Articular chondrocyte of knee joint (primary cell): ENCODE measurements at places on chromosomes 11 and 22. TPM values are rescaled to one million over a fixed set of nuclear protein-coding genes. Genes with fewer than 3 reads are reported as not detected.

OR4D5 gene
- not detected in 2 replicates for total RNA-seq

MTMR2 gene
- 42.9 and 43.9 TPM in 2 replicates for total RNA-seq

NF2 gene
- total RNA-seq: 120 TPM in 2 replicates

SERPING1 gene
- total RNA-seq: 19.6 and 31.0 TPM in 2 replicates

MS4A4A gene
- not detected in 2 replicates for total RNA-seq

RAB30 gene
- 31.4 and 37.4 TPM in 2 replicates for total RNA-seq

TRPM5 gene
- not detected in 2 replicates for total RNA-seq

RDX gene
- 80.4 and 94.0 TPM in 2 replicates for total RNA-seq
